Activated naive CD8-positive, alpha-beta T cell treated with anti-CD3 and anti-CD28 coated beads, Interleukin-2, amount 10 ng/mL, durations not matched to agents 7 days and 5 days (primary cell): ENCODE measurements at places on chromosomes 7 and 10. TPM values are rescaled to one million over a fixed set of nuclear protein-coding genes. Genes with fewer than 3 reads are reported as not detected.

ZNF488 gene
- not detected for total RNA-seq

DNA sequence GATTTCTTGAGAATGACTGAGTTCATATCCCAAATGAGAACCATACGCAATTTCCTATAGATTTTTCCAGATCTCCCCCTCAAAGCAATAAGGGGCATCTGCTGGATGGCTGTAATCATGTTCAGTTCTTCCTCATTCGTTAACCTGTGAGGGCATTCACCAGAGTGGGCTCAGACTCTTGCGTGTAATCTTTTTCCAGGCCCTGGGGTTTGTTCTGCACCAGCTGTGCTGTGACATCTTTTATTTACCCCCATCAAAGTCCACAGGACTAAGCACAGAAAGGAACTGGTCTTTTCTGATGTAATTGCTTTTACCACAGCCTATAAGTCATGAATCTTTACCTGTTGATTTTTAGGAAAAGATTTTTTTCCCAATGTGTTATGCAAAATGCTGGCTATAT lies 27.9 kb upstream of the ITGA8 start:
- DNase-seq = no peak
- no peak overlapping the region for H3K4me3 ChIP-seq
- H3K4me1 ChIP-seq = no peaks in the 10 kb centered on the region
- no peaks in the 10 kb centered on the region for H3K36me3 ChIP-seq
- H3K27ac ChIP-seq = no peak overlapping the region
- peaks cover 4% of the 10 kb centered on the region for H3K27me3 ChIP-seq

PAPOLB gene
- not detected for total RNA-seq

TRIM24 gene
- 22.8 TPM for total RNA-seq

DNA sequence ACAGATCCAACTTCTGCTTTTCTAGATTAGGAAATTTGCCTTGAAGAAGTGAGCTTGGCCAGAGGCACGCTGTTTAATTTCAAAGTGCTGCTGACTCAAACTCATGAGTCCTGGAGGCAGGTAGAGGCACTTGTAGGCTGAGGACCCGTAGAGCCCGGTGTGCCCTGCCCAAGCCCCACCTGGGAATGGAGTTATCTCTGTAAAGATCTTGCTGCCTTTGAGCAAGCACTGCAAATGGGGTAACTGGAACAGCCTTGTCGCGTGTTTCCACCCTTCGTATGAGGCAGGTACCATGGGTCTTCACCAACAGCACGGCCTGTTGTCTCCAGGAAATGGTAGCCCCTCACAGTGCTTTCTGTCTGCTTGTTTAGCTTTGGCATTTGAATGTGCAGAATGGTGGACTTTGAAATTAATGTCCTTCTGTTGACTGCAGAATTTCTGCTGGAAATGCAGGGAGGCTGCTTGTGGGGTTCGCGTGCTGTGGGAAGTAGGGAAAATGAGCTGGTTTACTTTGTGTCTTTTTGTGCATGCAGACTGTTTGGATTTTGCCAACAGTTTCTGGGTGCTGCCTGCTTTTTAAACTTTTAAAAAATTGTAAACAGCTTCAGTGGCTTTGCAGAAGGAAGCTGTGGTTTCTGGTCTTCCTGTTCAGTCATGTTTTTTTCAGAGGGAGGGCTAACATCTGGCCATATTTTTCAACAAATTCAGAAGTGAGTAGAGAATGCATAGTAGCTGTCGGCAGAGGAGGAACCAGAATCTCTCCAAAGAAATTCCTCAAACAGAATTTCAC lies 27.2 kb downstream of the CCM2 start:
- H3K4me1 ChIP-seq = peaks cover 54% of the 10 kb centered on the region
- peaks cover 62% of the 10 kb centered on the region for H3K36me3 ChIP-seq
- no peaks in the 10 kb centered on the region for H3K27me3 ChIP-seq
- DNase-seq = peak; percentile 56
- H3K27ac ChIP-seq = peak overlapping the region; percentile 86
- H3K4me3 ChIP-seq = peak overlapping the region; percentile 86

- no peak overlapping the region for H3K4me3 ChIP-seq
- peaks cover 17% of the 10 kb centered on the region for H3K27me3 ChIP-seq
- DNase-seq = no peak
- no peaks in the 10 kb centered on the region for H3K4me1 ChIP-seq
Measured at GRCh38 chr7:1802899-1803298, 132.8 kb downstream of the ELFN1 start.

- peak overlapping the region; percentile 62 for H3K27ac ChIP-seq
- H3K36me3 ChIP-seq = no peaks in the 10 kb centered on the region
- H3K27me3 ChIP-seq = no peaks in the 10 kb centered on the region
- no peak overlapping the region for H3K4me3 ChIP-seq
- H3K4me1 ChIP-seq = peaks cover 25% of the 10 kb centered on the region
Measured at GRCh38 chr10:100341953-100342626, 4.9 kb upstream of the SCD start.

DNA sequence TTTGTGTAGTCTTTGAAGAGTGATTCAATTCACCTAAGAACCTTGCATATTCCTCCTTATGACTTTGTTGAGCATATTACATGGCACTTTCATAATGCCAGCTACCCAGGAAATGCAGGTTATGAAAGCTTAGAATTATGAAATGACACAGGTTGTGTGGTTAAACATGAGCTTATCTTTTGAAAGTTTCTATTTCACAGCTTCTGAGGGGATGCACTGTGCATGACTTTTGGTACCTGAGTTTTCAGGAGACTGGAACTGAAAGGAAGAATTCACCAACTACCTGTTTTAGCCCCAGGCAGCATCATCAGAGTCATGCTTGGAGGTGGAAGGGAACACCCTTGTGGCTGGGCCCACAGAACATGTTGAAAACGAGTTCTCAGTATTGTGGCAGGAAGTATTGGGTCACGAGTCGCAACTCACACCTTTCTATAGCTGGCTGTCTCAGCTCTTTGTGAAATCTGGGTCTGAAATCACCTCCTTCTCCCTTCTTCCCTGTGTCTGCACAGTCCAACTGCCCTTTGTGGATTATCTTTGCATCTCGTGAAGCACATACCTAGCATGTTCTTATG lies 228.2 kb downstream of the PTEN start:
- peaks cover 25% of the 10 kb centered on the region for H3K27me3 ChIP-seq
- peak overlapping the region; percentile 43 for H3K4me3 ChIP-seq
- H3K36me3 ChIP-seq = peaks cover 15% of the 10 kb centered on the region
- peak; percentile 53 for DNase-seq
- peaks cover 30% of the 10 kb centered on the region for H3K4me1 ChIP-seq

DNA sequence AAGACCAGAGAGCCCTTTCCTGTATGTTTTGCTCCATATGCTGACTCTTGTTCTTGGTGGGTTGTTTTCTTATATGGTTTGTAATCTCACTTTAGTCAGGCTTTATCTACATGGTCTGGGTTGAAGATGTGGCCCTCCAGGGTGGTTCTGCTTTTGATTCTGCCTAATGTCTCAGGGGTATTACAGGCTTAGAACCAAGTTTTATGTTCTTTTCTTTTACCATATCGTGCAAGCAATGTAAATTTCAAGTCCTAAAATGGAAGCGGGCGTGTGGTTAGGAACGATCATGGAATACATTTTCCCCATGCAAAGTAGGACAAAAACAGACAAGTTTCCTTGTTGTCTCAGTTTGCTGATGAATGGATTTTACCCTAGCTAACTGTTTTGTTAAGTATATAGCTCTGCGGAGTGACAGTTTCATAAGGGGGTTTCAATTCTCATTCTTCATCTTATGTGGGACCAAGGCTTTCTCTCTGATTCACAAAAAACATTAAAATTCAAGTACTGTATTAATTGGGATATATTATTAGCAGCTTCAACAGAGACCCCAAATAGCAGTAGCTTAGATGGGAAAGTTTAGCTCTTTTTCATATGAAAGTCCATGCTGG lies 58.7 kb downstream of the MTURN start:
- H3K27ac ChIP-seq = no peak overlapping the region
- no peaks in the 10 kb centered on the region for H3K27me3 ChIP-seq
- no peaks in the 10 kb centered on the region for H3K4me1 ChIP-seq
- H3K4me3 ChIP-seq = no peak overlapping the region
- no peak for DNase-seq

DNA sequence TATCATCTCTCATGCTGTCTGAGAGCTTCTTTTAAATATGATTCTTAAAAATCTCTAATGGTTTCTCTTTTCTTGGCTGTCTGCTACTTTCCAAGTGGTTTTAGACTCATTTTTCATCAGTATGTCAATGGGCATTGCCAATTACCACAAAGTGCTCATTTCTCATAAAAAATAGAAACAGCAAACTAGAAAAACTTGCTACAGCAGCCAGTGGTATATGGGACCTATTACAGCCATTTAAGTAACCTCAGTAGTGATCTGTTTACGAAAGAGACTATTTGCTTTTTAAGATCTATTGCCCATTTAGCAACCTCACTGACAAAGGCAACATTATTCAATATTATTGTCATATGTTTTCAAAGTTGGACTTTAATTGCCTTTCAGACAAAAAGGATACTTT lies 207.1 kb upstream of the RHOBTB1 start:
- DNase-seq = no peak
- no peaks in the 10 kb centered on the region for H3K4me1 ChIP-seq
- no peak overlapping the region for H3K4me3 ChIP-seq
- no peaks in the 10 kb centered on the region for H3K36me3 ChIP-seq
- H3K27me3 ChIP-seq = peaks cover 5% of the 10 kb centered on the region
- no peak overlapping the region for H3K27ac ChIP-seq
